ENCODE measurements at places on chromosomes 3 and 15.

DNA sequence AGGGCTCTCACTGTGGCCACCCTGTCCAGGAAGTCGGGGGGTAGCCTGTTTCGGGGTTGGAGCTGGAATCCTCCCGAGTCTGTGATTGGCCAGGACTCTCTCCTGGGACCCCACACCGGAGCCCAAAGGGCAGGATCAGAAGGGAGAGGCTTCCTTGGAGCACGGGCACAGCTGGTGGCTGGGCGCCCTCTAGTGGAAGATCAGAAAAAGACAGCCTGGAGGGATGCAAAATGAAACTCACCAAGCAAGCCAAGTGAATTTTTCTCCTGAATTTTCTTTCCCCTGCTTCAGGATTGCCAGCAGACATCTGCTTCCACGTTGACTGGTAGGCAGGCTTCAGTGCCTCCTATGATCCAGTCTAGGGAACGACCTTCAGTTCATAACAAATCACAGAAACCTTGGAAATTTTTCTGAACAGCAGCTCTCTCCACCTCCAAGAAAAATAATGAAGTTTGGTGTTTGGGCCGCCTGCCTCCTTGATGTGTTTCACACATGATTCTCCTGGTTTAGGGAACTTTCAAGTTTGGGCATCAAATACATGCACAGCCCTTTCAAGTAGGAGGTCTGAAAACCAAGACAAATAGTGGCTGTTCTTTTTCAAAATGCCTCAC lies 224.6 kb downstream of the VPS13C start:
- DNase-seq: no peak

GRCh38 chr3:4756855-4757574 lies 222.2 kb upstream of the BHLHE40 start:
- no peak for DNase-seq

- DNase-seq: no peak
Observed at GRCh38 chr15:85534031-85534430, 153.6 kb downstream of the AKAP13 start.

- DNase-seq: no peak
Observed at GRCh38 chr3:101898752-101899169, 49.4 kb downstream of the NFKBIZ start.

GRCh38 chr3:77328690-77329089 lies 288.8 kb downstream of the ROBO2 start:
- no peak for DNase-seq

DNA sequence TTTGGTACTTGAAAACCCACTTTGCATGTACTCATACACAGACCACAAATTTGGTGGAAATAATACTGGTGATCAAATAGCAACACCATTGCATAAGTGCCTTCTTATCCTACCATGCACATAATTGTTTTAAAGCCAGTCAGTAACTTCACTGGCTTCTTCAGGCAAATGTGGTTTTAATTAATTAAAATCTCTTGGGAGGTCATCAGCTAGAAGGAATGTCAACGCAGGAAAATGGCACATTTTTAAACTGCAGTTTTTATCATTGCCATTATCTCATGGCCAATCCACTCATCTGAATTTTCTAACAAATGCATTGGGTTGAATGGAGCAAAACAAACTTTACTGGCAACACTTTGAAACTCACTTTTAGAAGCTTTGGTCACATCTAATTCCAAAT lies 105.7 kb upstream of the ZPLD1 start:
- DNase-seq: no peak

DNA sequence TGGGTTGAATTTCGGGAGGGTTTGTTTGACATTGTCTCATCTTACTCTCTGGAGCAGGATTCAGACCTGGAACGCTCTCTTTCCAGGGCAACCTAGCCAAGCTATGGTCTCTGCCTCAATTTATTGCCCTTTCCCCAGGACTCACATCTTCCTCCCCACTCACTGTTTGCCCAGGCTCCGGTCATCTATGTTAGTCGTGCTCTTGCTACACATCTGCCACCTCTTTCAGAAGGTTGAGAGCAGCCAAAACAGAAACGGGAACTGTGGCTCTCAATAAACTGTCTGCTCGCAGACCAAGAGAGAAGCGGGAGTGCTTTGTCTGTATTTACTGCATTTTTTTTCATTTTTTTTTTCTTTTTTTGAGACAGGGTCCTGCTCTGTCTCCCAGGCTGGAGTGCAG lies 81.6 kb downstream of the ST6GAL1 start:
- no peak for DNase-seq

GRCh38 chr15:99683000-99683670 lies 50.1 kb downstream of the LYSMD4 start:
- DNase-seq: no peak

DNA sequence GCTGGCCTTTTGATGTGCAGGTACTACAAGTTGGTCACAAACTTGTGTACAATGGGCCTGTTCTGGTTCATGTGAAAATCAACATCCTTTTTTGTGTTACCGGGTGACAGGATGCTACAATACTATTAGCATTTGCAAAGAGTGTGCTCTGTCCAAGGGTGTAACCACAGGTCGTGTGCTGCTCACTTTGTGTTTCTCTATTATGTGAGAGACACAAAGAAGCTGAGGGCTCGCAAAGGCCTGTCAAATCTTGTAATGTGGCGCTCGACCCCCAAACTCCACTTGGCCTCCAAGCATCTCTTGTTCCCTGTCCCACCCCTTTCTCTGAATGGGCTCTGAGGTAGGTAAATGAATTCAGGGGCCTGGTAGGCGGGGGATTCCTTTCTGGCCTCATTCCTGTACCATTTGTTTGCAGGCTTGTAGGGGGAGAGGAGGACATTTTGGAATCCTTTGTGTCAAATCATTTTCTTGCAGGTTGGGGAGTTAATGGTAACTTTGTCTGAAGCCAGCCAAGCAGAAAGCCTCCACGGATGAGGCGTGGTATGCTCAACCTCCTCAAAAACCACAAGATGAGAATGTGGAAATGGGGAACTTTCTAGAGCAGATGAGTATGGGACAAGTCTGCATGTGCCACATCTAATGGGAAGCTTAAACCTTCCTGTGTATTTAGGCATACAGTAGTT lies 109.1 kb downstream of the OPA1 start:
- DNase-seq: no peak

DNA sequence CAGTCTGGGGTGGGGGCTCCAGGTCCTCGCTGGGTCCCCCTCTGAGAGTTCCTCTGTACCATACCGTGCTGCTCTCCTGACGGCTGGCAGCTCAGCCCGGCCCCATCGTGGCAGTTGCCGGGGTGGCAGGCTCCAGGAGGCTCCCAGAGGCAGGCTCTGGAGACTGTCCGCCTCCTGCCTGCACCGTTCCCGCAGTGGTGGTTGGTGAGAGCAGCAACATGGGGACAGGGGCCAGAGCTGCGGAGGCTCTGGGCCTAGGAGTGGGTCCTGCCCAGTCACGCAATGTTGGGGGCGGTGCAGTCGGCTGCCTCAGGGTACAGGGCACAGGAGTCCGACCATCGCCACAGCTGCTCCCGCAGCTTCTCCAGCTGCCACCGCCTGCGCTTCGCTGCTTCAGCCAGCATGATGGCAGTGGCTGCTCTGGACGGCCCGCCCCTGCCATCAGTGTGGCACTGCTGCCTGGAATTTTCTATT lies 492.7 kb downstream of the AGBL1 start:
- no peak for DNase-seq

- DNase-seq: no peak
Observed at GRCh38 chr3:42608581-42608980, 8.1 kb downstream of the NKTR start.

DNA sequence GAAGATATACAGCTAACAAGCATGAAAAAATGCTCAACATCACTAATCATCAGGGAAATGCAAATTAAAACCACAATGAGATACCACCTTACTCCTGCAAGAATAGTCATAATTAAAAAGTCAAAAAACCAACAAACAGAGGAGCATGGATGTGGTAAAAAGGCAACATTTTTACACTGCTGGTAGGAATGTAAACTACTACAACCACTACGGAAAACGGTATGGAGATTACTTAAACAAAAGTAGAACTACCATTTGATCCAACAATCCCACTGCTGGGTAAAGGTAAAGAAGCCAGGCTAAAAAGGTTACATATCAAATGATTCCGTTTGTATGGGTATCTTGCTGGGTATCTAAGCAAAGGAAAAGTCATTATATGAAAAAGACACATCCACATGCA lies 53.8 kb downstream of the STAG1 start:
- DNase-seq: no peak

GRCh38 chr3:17505856-17506255 lies 236.6 kb downstream of the TBC1D5 start:
- no peak for DNase-seq

DNA sequence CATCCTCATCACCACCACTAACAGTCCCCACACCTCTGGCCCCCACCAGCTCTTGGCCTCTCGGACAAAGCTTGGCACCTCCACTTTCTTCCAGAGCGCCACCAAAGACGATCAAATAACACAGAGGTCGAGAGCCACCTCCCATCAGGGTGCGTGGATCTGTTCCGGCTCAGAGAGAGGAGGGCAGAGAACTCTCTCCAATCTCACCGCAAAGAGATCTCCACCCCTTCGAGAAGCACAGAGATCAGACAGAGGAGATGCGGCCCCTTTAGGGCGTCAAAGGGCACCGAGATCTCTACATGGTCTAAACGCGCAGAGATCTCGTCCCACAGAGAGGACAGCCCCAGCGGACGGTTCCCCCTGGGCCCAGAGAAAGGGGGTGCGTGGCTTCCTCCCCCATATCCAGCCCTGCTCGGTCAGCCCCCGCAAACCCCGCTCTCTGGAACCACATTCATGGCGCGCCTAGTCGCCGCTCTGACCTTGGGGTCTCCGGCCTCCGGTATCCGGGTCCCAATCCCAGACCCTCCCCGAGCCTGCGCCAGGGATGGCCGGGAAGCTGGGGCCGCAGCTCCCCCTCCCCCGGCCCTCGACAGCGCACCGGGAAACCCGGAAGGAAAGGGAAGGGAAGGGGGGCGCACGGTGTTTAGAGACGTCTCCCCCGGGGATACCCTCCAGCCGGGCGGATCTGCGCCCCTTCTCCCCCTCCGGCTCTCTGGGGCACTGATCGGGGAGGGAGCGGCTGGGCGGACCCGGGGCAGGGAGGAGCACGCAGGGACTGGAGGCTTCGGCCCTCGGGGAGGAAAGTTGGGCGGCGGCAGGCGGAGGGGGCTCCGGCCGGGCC lies 608 bp downstream of the SCN5A start:
- DNase-seq: no peak

GRCh38 chr15:51973775-51974174 lies 2.2 kb upstream of the LEO1 start:
- DNase-seq: no peak

DNA sequence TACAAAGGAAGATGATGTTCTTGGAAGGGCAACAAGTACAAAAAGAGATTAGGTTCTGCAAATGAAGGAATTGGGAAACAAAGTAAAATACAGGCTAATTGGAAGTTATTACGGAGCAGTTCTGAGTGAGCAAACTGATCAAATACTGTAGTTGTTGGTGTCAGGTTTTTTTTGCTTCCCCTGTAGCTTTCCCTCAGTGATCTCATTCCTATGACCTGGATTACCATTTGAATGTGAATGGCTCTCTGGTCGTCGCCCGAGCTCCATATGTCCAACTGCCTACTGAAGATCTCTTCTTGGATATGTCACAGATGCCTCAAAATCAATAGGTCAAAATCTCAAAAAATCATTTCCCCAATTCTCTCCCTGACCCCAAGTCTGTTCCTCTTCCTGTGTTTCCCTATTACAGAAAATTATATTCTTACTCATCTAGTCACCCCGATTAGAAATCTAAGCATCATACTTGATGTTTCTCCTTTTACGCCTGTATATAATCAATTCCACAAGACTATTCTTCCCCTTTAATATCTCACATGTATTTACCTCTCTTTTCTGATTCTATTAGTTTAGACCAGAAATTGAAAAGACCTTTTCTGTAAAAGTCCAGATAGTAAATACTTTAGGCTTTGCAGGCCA lies 29.0 kb downstream of the GOLM2 start:
- DNase-seq: no peak

- no peak for DNase-seq
Observed at GRCh38 chr3:157479464-157480243, 23.6 kb downstream of the VEPH1 start.

GRCh38 chr3:42118762-42119361 lies 27.7 kb downstream of the TRAK1 start:
- no peak for DNase-seq

- DNase-seq: no peak
Observed at GRCh38 chr3:182261041-182261440, 532.3 kb upstream of the ATP11B start.

DNA sequence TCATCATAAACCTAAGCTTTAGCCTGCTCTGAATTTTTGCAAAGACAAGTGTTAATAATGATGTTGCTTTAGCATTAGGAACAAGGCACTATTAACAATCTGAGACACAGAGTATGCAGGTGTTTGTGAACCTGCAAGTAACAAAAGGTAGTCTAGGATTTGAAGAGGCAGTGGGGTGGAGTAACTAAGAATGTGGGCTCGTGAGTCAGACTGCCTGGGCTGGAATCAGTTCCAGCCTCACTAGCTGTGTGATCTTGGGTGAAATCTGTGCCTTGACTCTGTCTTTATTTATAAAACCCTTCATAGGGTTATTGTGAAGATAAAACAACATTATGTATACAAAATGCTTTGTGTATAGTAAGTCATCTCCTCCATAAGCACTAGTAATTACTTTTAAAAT lies 610.6 kb upstream of the CFAP20DC start:
- no peak for DNase-seq

DNA sequence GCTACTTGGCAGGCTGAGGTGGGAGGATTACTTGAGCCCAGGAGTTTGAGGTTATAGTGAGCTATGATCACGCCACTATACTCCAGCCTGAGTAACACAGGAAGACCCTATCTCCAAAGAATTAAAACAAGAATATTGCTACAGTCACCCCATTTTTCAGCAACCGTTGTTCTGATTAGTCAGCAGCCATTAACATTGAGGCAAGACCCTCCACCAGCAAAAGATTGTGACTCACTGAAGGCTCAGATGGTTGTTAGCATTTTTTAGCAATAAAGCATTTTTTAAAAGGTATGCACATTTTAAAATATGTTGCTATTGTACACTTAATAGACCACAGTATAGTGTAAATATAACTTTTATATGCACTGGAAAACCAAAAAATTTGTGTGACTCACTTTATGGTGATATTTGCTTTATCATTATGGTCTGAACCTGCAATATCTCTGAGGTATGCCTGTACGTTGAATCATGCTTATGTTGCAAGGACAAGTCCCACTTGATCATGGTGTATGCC lies 492.6 kb downstream of the SQOR start:
- DNase-seq: no peak

- no peak for DNase-seq
Observed at GRCh38 chr3:143298380-143298779, 178.8 kb downstream of the CHST2 start.

DNA sequence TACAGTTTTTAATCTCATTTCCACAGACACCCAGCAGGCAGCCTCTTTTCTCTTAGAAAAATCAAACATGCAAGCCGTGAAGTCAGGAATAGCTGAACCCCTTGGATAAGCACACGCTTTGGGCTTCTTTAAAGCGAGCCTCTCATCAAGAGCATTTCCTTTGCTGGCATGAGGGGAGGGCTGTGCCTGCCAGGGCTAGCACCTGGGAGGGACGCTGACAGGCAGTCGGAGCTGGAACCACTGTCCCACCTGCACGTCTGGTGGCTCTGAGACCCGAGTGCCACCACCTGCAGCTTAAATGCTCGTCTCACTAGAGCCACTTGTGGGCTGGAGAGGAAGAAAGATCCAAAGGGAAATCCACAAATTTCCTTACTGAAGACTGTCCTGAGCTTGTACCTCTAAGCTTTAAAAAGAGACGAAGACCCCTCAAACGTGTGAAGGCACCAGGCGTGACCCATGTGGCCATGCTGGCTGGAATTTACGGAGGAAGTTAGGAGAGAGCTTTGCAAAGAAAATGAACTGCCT lies 9.4 kb downstream of the MAP6D1 start:
- no peak for DNase-seq
